Activated CD8-positive, alpha-beta memory T cell treated with anti-CD3 and anti-CD28 coated beads for 1 hour (primary cell): ENCODE measurements at places on chromosomes 4 and X.

DNA sequence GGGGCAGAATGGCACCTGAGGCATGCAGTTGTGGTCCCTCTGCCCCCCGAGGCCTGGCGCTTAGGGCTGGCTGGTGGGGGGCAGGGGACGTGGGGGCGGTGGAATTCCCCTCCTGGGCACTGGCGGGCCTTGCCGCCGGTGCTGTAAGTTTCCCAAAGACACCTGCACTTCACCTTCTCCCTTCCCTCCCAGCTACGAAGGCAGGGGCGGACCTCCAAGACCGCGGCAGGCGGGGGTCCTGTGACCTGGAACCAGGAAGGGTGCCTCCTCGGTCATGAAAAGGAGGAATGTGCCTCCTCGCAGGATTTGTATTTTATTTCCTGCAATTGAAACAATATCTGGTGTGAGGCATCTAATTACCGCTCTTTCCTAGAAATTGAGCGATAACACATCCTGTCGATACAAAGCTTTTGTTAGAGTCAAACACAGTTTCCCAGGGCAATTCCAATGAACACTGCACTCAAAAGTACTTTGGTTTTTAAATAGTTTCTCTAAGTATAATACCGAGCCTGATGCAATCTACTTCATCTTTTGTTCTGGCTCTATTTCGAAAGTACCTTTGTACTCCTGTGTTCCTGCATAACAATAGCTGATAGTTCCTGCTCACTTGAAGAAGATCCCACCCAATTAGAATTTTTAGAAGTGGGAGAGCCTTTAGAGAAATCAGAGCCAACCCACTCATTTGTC, 12.3 kb upstream of the ADRA2C start:
- DNase-seq, result no peak

GRCh38 chr4:5989236-5990225, 28.7 kb downstream of the C4orf50 start:
- no peak for DNase-seq

DNA sequence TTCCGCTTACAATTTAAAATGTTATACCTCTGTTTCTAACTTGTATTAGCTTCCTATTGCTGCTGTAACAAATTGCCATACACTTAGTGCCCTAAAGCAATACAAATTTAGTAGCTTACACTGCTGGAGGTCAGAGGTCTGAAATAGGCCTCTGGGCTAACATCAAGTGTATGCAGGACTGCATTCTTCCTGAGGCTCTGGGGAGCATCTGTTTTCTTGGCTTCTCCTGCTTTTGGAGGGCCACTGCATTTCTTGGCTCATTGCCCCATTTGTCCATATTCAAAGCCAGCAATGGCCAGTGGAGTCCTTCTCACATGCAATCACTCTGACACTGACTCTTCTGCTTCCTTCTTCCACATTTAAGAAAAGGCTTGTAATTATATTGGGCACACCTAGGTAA, 639.8 kb upstream of the INTU start:
- no peak for DNase-seq

- DNase-seq, result no peak
Observed at GRCh38 chr4:153938994-153939393, 150.1 kb upstream of the SFRP2 start.

GRCh38 chr4:94826206-94826605, 68.5 kb downstream of the BMPR1B start:
- DNase-seq, result no peak

GRCh38 chr4:177938226-177938625, 496.0 kb upstream of the AGA start:
- DNase-seq, result no peak

DNA sequence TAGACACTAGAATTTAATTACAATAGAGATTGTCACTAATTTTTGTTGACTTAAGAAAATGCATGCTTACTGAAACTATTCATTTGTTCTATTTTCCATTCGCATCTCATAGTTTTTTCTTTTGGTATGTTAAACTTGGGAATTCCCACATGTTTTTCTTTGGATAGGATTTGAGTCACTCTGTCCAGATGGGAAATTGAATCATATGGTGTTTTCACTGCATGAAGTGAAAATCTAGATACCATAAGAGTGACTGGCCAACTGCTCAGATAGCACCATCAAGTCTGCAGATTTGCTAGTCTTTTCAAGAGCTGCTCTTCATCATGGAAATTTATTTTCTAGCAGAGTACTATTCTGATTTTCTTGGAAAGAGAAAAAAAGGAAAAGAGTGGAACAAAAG, 172.6 kb downstream of the FAM47B start:
- no peak for DNase-seq

- no peak for DNase-seq
Observed at GRCh38 chr4:183430317-183430993, 14.0 kb upstream of the CDKN2AIP start.

- DNase-seq, result no peak
Observed at GRCh38 chr4:68591204-68591603, 15.1 kb upstream of the UGT2B17 start.

GRCh38 chrX:39883666-39884065, 214.1 kb downstream of the BCOR start:
- DNase-seq, result no peak

DNA sequence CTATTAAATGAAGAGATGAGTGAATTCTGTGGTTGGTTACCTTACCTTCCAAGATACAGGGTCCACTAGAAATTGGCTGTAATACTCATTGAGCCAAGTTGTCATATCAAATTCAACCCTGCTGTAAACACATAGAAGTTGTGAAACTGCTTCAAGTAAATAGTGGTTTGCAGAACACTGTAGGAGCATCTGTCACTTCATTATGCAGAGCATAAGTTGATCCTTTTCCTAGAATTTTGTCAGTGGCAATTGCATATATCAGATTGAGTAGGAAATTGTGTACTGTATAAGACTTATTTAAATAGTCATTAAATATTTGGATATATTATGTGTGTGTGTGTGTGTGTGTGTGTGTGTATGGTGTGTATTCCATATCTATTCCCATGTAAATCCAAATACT, 8.8 kb upstream of the XK start:
- DNase-seq, result no peak

GRCh38 chr4:41528512-41529205, 9.3 kb upstream of the LIMCH1 start:
- DNase-seq, result no peak

DNA sequence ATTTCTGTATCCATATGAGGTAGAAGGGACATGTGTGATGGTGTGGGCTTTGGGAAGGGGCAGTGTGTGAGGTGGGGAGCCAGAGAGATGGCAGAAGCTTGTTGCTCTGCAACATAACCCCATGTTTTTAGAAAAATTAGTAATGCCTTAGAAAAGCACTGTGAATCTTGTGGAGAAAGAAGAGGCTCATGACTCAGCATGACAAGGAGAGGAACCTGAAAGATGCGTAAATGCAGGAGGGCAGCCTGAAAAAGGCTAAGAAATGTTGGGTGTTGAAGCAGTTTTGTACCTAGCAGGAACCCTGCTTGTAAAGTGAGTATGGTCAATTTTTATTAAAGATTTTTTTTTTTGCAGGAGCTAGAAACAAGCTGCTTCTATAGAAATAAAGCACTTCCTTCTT, 59.8 kb downstream of the ARSJ start:
- no peak for DNase-seq

DNA sequence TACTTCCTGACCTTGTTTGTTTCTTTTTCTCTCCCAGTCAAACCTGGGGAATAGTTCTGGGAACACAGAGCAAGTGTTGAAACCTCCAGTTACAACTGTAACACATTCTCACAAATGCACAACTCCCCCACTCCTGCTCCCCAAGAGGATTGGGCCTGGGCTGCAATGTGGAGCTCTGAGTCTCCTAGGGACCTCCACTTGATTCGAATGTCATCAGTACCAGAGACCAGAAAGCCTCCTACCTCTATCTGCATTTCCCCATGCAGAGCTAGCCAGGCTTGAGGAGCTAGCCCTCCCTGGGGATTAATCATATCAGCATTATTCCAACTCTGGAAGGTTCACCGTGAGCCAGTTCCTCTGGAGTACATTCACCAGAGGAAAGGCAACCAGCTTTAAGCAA, 41.7 kb upstream of the CITED1 start:
- no peak for DNase-seq

GRCh38 chr4:13968723-13969122, 341.2 kb upstream of the BOD1L1 start:
- no peak for DNase-seq

- DNase-seq, result no peak
Observed at GRCh38 chrX:30530606-30531005, 47.0 kb downstream of the TASL start.

GRCh38 chrX:41350150-41350975, 16.4 kb downstream of the DDX3X start:
- no peak for DNase-seq

GRCh38 chr4:77990456-77990855, 66.7 kb upstream of the FRAS1 start:
- no peak for DNase-seq

- DNase-seq, result no peak
Observed at GRCh38 chr4:128346054-128346716, 58.6 kb upstream of the PGRMC2 start.

- DNase-seq, result no peak
Observed at GRCh38 chrX:65841263-65841662, 173.8 kb downstream of the MSN start.

DNA sequence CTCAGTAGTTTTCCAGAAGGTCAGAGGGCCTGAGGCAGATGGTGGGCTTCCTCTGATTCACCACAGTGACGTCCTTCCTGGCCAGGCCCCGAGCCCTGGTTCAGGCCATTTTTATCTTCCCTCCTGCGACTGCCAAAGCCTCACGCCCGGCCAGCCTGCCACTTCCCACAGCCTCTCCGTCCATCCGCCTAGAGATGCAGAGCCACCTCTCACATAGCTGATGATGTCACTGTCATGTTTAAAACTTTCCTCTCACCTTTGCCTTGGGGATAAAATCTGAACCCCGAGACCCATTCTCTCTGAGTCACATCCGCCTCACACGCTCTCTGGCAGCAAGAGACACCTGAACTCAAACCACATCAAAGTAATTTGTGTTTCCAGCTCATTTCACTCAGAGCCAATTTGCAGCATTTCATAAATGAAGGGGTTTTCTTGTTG, 175.3 kb downstream of the QDPR start:
- peak; percentile 34 for DNase-seq

GRCh38 chrX:101078716-101079598, at the start of gene TMEM35A:
TMEM35A (plus strand) TSS chrX:101078879; CDS start chrX:101079003, 124 bp downstream.
- no peak for DNase-seq

GRCh38 chrX:129797251-129797906, 17.6 kb downstream of the SASH3 start:
- no peak for DNase-seq

DNA sequence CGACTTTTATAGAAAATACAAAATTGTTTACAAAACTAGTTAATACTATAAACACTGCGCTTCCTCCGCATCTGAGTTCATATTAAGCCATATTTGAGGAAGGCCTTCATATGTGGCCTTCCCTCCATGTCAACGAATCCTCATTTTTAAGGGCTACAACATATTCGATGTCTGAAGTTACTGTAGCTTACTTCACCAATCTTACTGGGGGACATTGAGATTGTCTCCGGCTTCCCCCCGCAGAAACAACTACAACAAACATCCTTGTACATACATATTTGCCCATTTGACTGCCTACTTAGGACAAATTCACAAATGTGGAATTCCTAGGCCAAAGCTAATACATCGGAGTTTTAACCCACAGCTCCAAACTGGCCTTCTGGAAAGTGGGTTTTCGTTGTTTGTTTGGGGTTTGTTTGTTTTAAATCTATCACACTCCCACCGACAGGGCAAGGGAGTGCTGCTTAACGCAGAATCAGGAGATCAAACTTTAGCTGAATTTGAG, 581 bp upstream of the FAM114A1 start:
- no peak for DNase-seq

GRCh38 chr4:138636781-138637180, 378.8 kb upstream of the NOCT start:
- DNase-seq, result no peak

DNA sequence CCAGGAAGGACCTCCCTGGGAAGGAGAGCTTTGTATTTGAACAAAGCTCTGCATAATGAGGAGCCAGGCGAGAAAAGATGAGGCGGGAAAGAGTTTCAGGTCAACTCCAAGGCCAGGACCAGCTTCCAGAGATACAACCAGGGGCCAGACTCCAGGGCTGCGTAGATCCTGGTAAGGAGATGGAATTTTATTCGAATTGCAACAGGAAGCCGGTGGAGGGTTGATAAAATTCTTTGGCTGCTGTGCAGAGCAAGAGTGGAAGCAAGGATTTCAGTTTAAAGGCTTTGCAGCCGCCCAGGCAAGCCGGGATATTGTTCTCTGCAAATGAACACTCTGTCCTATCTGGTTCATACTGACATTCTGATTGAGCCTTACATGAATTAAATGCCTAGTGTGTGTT, 40.2 kb upstream of the CBR4 start:
- no peak for DNase-seq

- DNase-seq, result peak; percentile 58
Observed at GRCh38 chrX:119468551-119469312, 488 bp downstream of the SLC25A5 start.
